Heart left ventricle (tissue), 16 donors: ENCODE measurements at places on chromosomes 5 and 9.

- DNase-seq = no peak
Measured at GRCh38 chr5:145981589-145982571, 45.5 kb downstream of the SH3RF2 start.

- DNase-seq = no peak
Measured at GRCh38 chr5:59584858-59585846, 308.4 kb downstream of the PDE4D start.

DNA sequence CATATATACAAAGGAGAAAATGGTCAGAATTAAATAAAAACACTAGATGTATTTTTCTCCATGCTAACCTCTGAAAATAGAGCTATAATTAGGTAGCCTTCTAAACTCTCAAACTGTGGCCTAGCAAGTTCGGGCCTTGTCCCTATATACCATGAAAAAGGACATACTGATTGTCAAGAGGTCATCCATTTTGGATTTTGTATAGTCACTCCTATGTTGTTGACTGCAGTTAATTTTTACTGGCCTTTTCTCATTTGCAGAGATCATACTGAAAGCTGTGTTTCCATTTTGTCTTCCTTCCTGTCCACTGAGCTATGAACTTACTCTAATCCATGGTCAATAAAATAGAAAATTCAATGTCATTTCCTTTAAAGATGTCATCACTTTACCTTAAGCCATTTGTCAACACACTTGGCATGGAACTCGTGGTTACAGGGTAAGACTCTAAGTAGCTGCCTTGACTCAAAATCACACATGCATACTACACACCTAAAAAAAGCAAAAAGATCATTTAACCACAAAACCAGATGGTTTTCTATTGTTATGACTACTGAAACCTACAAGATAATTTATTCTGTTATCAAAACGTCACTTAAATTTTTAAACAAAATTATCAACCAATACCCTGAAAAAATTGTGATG lies 58.0 kb downstream of the RNF38 start:
- no peak for DNase-seq

GRCh38 chr9:14846871-14847311 lies 63.3 kb downstream of the FREM1 start:
- peak; percentile 26 for DNase-seq

- DNase-seq = no peak
Measured at GRCh38 chr9:91177081-91177480, 184.6 kb downstream of the AUH start.

DNA sequence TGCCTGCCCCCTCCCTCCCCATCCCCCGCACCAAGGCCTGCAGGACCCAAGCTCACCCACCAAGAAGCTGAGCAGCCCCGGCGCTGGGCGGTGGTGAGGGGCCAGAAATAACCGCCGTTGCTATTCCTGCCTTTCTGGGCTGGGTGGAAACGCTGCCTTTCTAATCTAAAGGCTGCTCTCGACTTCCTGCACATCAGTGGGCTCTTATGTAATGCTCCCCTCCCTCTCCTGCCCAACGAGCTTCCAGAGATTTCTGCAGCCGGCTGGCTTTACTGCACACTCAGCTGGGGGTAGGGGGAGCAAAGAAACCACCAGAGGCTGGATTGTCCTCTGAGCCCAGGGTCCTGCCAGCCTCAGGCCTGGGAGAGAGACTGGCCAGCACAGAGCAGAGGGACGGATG lies 6.9 kb upstream of the EGR1 start:
- DNase-seq = peak; percentile 35

- no peak for DNase-seq
Measured at GRCh38 chr5:4230786-4231641, 635.4 kb downstream of the IRX1 start.

DNA sequence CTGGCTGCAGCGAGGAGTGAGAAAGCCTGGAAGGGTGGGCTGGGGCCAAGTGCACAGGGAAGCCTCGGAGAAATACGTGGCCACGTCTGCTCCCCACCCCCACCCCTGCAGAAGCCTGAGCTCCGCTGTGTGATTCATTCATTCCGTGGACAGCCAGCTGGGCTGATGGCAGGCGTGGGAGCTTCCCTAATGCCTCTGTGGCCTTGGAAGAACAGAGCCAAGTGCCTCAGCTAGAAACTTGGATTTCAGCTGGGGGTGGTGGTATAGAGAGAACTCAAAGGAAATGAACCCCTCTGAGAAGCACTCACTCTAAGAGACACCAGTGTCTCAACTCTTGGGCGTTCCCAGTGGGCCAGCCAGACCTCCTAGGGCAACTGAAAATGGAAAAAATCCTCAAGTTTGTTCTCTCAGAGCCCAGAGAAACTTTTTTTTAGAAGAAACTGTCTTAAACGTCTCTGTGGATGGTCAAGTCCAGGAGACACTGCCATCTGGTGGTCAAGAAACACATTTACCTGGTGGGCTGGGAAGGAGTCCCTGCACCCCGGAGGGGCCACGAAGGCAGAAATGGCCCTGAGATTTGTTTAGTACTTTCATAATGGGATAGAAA lies 18.0 kb downstream of the ATOX1 start:
- peak; percentile 79 for DNase-seq

- no peak for DNase-seq
Measured at GRCh38 chr9:116904165-116904564, 217.1 kb downstream of the TRIM32 start.

DNA sequence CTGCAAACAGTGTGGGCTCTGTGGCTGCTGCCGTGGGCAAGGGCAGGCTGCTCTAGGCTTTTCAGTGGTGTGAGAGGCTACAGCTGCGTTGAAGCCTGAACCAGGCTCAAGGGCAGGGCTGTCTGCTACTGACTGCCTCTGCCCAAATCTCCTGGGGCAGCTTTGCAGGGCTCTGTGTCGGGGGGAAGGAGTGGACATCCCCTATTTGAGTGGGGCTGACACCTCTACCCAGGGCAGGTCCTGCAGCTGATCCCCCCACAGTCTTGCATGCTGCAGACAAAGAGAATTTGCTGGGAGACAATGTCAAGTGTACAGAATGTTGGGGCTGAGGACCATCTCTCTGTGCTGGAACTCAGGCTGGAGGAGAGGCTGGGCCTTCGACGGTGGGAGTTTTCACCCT lies 240.2 kb downstream of the PBX3 start:
- no peak for DNase-seq

- peak; percentile 61 for DNase-seq
Measured at GRCh38 chr9:94668928-94669729, 29.8 kb upstream of the FBP1 start.

DNA sequence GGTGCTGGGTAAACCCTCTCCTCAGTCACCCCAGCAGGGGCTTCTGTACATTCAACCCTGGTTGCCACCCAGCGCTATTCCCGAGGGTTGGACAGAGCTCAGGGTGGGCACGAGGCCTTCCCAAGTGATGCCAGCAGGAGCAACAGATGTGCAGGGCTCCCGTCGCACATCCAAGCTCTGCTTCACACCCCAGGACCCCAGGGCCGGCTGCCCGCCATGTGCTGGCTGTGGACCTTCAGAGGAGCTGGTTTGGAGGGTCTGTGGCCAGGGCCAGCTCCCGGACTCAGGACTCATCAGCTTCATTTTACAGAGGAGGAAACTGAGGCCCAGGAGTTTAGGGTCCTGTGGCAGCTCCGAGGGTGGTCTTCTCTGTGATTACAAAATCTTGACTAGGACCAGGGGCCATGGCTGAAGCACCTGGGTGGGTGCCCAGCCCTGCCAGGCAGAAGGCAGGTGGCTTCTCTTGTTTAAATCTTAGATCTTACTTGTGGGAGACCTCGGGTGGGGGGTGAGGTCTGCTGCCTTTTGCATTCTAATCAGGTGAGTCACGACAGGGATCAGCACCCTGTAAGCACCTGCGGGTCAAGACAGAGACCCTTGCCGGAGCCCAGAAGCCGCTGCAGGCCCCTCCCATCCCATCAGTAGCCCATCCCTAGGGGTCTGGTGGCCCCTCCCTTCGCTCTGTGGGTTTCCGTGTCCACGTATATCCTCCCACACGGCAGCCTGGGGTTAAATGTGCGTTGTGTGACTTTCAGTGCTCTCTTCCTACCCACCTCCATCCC lies 2.1 kb upstream of the SLC12A7 start:
- DNase-seq = no peak

DNA sequence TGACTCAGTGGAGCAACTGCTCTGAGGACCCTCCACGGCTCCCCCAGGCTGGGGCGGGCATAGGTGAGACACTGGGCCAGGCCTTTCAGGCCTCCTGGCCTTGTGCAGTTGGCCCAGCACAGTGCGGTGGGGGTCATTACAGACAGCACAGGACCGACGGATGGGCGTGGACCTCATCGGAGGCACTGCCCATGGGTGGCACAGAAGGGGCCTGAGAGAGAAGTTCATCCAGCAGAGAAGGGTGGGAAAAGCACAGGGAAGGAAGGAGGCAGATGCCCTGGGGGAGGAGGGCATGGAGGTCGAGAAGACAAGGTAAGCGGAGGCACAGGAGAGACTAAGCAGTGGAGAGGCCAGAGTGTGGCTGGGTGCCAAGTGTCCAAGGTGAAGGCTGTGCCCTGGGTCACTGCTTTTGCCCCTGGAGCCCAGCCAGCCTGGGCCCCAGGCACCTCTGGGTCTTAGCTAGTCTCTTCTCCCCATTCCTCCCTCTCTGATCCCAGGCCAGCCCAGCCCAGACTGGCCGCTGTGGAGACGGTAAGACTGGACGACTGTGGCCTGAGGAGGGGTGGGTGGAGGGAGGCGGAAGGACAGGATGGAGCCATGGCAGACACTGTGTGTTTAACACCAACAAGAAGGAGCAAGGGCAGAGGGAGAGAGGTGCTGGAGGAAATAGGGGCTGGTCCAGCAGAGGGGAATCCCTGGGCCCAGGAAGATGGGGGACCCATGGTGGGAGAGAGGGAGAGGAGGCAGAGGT lies 5.7 kb downstream of the IL3 start:
- no peak for DNase-seq

DNA sequence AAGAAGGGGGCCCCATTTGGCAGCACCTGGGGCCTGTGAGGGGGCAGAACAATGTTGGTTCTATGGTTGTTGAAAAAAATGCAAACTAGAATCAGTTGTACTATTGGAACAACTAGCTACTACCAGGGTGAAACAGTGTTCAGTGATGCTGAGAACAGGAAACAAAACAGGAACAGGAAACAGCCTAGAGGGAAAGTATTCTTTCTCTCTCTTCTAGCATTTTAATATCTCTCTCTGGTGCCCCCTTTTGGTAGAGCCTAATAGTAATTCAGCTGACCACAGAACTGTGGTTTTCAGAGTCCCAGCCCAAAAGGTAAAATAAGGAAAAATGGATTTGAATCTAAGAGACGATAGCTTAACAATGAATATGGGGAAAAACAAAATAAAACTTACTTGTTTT lies 138.0 kb upstream of the KCNN2 start:
- no peak for DNase-seq

DNA sequence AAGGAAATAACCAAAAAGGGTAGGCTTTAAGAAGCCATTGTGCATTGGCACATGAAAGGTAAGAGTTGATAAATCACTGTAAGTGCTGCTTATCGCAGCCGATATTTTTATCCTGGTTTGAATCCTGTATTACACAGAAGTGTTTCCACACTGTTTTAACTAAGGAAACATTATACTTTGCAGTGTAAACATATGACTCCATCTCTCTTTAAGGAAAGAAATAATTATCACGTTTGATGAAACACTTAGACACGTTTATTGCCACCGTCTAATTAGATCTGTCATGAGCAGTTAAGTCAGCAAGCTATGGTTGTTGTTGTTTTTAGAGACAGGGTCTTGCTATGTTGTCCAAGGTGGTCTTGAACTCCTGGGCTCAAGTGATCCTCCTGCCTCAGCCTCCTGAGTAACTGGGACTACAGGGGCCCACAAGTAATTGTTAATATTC lies 85.7 kb upstream of the TNFAIP8 start:
- DNase-seq = no peak

- no peak for DNase-seq
Measured at GRCh38 chr5:35990520-35990919, 670 bp downstream of the UGT3A1 start.

- DNase-seq = no peak
Measured at GRCh38 chr9:81320909-81321482, 368.4 kb downstream of the TLE1 start.

DNA sequence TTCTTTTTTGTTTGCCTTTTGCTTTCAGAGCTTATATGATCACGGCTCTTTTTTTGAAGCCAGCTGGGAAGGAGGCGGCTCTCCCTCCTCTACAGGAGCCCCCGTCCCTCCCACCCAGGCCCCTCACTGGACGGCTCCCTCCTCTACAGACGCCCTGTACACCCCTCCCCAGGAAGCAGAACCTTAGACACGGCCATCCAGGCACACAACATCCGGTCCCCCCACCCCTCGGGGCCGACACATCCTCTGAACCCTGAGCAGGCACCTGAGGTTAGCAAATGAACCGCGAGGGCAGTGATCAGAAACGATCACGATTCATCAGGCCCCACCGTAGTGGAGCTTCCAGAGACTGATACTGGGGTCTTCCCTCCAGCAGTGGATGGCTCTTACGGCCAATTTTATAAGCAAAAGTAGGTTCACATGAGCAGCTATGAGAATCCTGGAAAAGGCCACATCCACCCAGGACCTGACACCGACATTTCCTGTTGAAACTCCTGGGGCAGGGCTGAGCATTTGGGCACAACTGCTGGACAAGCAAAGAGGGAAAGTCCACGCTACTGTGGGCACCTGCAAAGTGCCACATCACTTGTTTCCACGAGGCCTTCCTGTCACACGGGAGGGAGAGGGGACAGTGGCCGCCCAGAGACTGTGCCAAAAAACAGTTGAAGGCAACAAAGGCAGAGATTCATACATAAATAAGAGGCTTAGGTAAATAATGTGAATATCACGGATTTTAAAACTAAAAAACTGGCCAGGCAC lies 78.9 kb downstream of the SEMA4D start:
- no peak for DNase-seq

- DNase-seq = no peak
Measured at GRCh38 chr5:4817767-4818166, 322.4 kb upstream of the ADAMTS16 start.
